ENCODE measurements at places on chromosomes 6 and 20.

- DNase-seq: no peak
Measured at GRCh38 chr6:56527934-56528333, 114.8 kb downstream of the DST start.

DNA sequence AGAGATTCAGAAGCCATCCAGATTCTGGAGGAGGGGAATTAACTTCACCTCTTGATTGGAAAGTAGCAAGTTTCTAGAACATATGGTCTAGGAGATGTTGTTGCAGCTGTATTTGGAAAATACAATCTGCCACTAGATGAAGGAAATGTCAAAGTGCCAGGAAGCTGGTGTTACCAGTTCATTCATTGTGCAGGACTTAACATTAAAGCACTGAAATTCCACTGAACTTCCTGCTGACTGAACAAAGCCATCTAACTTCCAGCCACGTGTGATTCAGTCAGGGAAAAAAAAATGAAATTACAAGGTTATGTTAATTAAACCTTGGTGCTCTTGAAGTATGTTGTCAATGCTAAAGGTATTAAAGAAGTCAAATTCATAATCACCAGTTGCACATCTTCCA, 321.5 kb upstream of the SASH1 start:
- DNase-seq: no peak

GRCh38 chr20:58150772-58151171, 77.7 kb downstream of the ANKRD60 start:
- no peak for DNase-seq

DNA sequence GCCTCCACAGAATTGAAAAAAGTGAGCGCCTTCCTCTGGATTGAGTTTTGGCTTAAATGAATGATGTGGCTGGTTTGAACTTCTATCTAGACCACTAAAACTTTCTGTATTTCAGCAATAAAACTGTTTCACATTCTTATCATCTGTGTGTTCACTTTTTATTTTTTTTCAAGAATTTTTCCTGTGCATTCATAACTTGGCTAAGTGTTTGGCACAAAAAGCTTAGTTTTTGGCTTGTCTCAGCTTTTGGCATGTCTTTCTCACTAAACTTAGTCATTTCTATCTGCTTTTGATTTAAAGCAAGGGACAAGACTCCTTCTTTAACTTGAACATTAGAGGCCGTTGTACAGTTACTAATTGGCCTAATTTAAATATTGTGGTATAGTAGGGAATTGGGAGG, 1015.1 kb downstream of the EPHA7 start:
- no peak for DNase-seq

- DNase-seq: no peak
Measured at GRCh38 chr6:52543262-52543661, 33.6 kb downstream of the TRAM2 start.

- no peak for DNase-seq
Measured at GRCh38 chr20:59165396-59165795, 1.8 kb downstream of the ZNF831 start.

GRCh38 chr6:113824411-113824810, 32.7 kb upstream of the MARCKS start:
- no peak for DNase-seq

DNA sequence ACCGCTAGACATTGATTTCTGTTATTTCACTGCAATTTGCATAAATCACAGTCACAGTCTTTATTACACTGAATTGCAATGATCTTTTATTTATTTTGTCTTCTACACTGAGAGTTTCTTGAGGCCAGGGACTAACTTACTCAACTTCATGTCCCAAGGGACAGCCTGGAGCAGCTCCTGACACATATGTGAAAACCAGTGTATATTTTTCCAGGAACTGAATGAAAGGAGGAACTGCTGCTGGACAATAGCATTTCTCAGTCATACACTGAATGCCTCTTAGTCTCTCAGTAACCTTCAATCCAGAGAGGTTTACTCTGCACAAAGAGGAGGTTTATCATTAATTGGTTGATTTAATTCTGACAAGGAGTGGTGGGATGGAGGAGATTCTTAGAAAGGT, 5.9 kb downstream of the F13A1 start:
- DNase-seq: no peak

- no peak for DNase-seq
Measured at GRCh38 chr20:40286975-40287531, 402.0 kb downstream of the MAFB start.

- no peak for DNase-seq
Measured at GRCh38 chr6:42889815-42890214, 10.4 kb downstream of the RPL7L1 start.

- DNase-seq: peak; percentile 74
Measured at GRCh38 chr6:153092082-153093013, 38.7 kb downstream of the RGS17 start.

- no peak for DNase-seq
Measured at GRCh38 chr6:126539022-126539421, 199.1 kb downstream of the CENPW start.

GRCh38 chr6:157328108-157328692, 4.9 kb upstream of the TMEM242 start:
- DNase-seq: no peak

- DNase-seq: no peak
Measured at GRCh38 chr20:52889225-52889624, 82.9 kb upstream of the TSHZ2 start.

DNA sequence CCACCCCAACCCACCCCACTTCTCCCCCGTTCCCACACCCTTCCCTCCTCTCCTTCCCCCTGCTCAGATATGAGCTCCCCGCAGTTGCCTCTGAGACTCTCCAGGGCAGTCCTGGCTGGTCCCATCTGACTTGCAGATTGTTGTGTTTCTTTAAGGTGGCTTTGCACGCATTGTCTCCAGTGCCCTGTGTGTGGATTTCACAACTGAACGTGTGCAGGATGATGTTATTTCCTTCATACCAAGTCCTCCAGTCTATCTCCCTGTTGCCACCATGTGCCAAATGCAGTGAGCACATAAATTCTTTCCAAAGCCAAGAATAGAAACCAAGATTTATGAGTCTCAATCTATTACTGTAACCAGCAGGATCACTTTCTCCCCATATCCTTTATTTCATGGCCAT, 79.1 kb downstream of the TMEM242 start:
- no peak for DNase-seq
